ENCODE measurements at places on chromosomes 11 and 22.

DNA sequence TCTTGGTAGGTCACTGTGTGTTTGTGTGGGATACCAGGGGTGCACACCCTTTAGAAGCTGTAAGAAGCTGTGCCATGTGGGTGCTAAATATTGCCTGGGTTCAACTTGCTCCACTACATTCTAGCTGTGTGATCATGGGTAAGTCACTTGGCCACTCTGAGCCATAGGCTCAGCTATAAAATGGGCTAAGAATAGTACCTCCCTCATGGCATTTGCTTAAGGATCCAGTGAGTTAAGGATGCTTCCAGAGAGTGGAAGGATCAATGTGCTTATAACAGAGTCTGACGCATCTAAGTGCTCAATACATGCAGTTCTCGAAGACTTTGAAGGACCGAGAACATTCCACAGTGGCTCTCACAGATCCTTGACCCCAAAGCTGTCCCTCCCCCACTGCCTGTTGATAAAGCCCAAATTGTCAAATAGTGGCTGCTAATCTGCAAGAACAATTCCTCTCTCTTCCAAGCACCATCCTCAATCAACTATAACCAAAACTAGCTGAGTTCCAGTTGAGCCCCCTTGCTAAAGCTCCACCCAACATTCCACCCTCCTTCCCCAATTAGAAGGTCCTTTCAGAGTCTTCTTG, 13.2 kb upstream of the TMPRSS6 start:
- DNase-seq = no peak

- DNase-seq = no peak
These were observed 90.1 kb downstream of the KIF18A start for GRCh38 chr11:28017816-28018215.

- DNase-seq = no peak
These were observed 12.9 kb downstream of the NEAT1 start for GRCh38 chr11:65435411-65435931.

DNA sequence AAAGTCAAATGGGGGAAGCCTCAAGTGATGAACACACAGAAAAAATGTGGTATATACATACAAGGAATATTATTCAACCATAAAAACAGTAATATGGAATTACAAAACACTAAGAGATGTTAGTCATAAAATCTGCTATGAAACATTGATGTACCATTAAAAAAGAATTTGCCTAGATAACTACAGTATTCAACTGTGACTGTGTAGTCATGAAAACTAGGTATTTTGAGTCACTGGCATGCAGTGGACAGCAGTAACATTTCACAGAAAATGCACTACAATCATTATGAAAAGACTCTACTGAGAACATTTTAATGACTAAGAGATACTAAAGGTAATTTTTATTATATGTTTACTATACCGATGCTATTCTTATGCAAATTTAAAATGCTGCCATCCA, 11.7 kb downstream of the ZNF195 start:
- no peak for DNase-seq

GRCh38 chr11:11836676-11837231, 5.0 kb upstream of the USP47 start:
- no peak for DNase-seq

GRCh38 chr11:47889714-47890441, 41.7 kb upstream of the NUP160 start:
- DNase-seq = no peak
